ENCODE measurements at places on chromosomes 16 and 17.

DNA sequence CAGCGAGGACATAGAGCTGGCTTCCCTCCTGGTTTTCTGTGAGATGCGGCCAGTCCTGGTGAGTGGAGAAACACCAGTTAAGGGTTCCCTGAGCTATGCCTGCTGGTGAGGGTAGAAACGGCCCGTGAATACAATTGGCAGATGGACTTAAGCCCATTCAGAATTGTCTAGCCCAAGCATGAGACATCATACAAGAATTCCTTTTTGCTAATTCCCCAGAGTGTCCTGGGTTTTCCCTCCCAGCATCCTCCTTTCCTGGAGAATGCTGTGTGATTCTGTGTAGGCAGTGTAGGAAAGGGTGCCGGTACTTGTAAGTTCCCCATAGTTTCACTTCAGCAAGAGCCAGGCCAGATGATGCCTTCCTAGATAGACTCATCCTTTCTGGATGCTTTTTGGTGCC, 65.1 kb downstream of the SDR42E1 start:
- DNase-seq, result no peak

GRCh38 chr17:83176623-83177583, 97.5 kb downstream of the METRNL start:
- no peak for DNase-seq

- peak; percentile 33 for DNase-seq
These were observed 36.4 kb downstream of the MBTPS1 start for GRCh38 chr16:84080378-84080777.

DNA sequence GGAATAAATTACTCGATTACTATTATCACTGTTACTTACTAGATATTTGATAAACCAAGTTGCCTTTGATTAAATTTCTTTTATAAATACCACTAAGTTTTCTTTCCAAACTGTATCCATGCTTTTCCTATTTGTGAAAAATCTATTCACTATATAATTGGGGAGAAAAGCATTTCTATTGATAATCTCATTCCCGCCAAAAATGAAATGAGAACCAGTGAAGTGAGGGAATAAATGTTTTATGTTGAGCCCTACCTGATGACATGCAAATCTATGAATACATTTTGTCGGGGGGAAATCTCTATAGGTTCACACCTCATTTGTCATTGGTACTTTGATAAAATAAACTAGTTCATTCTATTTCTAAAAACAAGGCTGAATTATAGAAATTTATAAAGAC, 15.7 kb downstream of the BRIP1 start:
- DNase-seq, result no peak

DNA sequence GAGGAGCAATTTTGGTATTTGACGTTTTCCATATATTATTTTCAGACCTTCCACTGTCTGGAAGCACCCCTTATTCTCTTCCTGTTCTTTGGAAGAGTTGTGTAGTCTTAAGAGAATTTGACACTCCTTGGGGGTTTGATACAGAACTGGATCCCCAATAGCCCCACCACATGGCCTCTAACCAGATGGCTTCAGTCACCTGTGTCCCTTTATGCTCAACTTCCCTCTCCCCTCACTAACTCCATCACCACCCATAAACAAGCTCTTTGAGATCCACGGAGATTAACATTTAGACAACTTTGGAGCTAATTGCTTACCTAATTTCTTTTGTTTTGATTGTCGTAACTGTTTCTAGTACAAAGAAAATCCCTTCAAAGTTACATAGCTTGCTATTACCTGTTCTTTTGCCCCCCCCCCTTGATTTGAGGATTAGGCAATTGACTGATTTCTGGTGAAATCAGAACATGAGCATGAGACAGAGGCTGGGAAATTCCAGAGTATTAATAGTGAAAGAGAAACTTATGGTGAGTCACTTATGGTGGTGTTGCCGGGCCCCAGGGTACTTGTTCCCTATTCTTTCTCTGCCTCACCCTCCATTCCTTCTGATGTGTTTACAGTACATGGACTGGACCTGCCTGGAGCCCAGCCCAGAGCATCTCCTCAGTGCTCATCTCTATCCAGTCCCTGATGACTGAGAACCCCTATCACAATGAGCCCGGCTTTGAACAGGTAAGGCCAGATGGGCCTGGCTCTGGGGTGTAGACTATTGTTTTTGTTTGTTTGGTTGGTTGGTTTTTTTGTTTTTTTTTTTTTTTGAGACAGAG, 7.5 kb downstream of the UBE2Z start:
- peak; percentile 96 for DNase-seq

- no peak for DNase-seq
These were observed 6.3 kb upstream of the GGA2 start for GRCh38 chr16:23516366-23517137.

- peak; percentile 71 for DNase-seq
These were observed 1.3 kb downstream of the ZNF276 start for GRCh38 chr16:89722392-89723278.

GRCh38 chr17:58086953-58087352, 3.7 kb downstream of the DYNLL2 start:
- no peak for DNase-seq

DNA sequence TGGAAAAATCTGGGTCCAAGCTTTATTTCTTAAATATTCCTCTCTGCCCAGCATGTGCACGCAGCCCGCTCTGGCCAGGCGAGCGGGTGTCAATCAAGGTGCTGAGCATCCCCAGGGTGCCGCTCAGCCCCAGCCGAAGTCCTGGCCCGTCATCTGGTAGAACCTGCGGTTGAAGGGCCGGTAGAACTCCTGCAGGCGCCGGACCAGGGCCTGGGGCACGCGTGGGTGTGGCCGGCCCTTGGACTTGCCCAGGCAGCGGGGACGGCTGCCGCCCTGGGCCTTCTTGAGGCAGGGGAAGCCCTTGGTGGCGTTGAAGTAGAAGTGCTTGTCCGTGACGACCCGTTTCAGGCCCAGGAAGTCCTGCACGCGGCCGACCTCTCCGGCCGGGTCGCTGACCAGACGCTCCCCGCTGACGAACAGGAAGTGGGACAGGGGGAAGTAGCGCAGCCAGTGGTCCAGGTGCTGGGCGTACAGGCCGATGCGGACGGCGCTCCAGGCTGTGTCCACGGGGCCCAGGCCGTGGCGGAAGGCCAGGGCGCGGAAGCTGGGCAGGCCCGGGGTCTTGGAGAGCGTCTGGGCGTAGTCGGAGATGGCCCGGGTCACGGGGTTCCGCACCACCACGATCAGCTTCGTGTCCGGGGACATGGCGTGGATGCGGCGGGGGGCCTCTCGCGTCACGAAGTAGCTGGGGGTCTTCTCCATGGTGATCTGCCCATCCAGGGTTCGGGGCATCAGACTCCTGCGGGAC, 6.6 kb downstream of the HS3ST6 start:
- no peak for DNase-seq

DNA sequence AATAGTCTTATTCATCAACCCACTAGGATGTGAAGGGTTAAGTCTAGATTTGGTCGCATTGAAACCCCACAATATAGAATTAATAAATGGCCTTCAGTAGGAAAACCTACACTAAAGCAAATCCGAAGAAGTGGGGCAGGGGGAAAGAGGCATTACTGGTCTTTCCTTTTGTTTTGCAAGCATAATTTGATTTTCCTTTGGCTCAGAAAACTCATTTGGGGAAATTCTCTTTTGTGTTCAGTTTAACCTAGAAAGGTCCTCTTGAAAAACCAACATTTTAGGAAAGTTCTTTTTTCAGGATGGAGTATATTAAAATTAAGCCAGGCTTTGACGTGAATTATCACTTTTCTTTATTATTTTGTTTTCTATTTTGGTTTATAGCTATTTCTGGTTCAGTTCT, 31.7 kb downstream of the ERCC4 start:
- DNase-seq, result no peak

- no peak for DNase-seq
These were observed 7.1 kb upstream of the RHBDL3 start for GRCh38 chr17:32258383-32259140.

- DNase-seq, result peak; percentile 19
These were observed 27.6 kb downstream of the PRKAR1A start for GRCh38 chr17:68539548-68540467.

DNA sequence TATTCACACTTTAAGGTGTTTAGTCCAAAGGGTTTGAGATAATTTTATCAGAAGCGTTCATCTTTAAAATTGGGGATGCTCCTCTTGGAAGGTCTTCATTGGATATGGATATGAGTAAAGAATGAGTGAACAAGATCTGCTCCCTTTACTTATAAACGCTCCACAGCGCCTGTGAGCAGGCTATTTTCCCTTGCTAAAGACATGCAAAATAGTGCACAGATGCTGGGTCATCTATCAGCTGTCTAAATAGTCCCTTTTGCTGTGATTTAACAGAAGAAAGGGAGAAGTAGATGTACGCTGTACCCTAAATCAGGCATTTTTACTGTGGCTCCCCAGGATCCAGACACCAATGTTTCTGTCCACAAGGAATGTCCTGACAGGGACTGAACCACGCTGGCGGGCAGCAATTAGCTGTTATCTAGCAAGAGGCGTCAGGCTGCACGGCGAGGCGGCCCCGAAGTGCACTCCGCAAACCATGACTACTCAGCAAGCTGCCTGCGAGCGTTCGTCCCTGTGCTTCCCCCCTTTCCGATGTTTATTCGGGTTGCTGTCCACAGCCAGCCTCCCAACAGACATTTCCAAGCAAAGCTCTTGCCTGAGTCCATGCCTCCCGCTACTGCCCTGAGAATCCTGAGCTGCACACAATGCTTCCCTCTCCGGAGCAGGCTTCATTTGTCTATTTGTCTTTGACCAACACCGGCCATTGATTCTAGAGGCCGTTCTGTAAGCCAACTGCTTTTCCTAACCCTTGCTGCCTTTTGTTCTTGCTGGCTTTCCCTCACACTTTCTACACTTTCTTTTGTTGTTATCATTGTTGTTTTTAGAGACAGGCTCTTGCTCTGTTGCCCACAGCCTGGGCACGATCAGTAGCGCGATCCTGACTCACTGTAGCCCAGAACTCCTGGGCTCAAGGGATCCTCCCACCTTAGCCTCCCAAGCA, 55.7 kb upstream of the CNEP1R1 start:
- DNase-seq, result no peak
